Fibroblast of skin of left biceps (primary cell): ENCODE measurements at places on chromosomes 3 and 15.

- no peak for DNase-seq
Measured at GRCh38 chr15:57528940-57529565, 62.7 kb upstream of the MYZAP start.

- DNase-seq = no peak
Measured at GRCh38 chr3:127794402-127794801, 27.9 kb downstream of the MGLL start.

DNA sequence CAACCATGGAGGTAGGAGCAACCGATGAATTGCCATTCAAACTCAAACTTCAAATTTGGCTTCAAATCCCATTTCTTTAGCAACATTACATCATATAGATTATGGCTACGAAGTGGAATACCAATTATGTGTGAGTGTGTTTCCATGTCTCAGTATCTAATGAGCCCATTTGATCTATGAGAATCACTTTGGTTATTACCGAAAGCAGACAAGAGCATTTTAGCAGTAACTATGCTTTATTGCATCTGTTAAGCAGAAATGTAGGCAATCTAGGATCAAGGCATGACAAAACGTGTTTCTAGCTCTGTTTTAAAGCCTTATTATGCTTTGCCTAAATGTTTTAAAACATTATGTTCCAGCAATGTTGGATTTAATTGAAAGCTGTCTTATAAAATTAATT lies 581.9 kb upstream of the TGFBR2 start:
- DNase-seq = no peak

- DNase-seq = no peak
Measured at GRCh38 chr3:89908711-89909213, 801.3 kb downstream of the EPHA3 start.

DNA sequence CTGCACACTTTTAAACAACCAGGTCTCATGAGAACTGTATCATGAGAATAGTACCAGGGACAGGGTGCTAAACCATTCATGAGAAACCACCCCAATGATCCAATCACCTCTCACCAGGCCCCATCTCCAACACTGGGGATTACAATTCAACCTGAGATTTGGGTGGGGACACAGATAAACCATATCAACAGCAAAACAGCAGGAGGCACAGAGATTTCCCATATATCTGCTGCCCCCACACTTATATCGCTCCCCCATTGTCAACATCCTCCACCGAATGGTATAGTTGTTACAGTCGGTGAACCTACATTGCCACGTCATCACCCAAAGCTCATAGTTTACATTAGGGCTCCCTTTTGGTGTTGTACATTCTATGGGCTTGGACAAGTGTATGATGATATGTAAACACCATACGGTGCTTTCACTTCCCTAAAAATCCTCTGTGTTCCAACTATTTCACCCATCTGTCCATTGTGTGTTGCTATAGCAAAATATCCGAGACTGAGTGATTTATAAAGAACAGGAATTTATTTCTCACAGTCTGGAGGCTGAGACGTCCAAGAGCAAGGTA lies 224.8 kb downstream of the FAM43A start:
- no peak for DNase-seq

- no peak for DNase-seq
Measured at GRCh38 chr3:120763601-120764000, 21.1 kb downstream of the GTF2E1 start.
